ENCODE measurements at places on chromosomes 13 and 19.

GRCh38 chr13:34926508-34926907 is 15.6 kb upstream of the NBEA start:
- no peak for DNase-seq

- DNase-seq, result no peak
Observed at GRCh38 chr13:59468396-59468795, 695.3 kb downstream of the DIAPH3 start.

GRCh38 chr19:16698914-16699313 is 20.7 kb upstream of the NWD1 start:
- DNase-seq, result no peak

- DNase-seq, result peak; percentile 27
Observed at GRCh38 chr19:49333811-49334288, 1.4 kb upstream of the CD37 start.

DNA sequence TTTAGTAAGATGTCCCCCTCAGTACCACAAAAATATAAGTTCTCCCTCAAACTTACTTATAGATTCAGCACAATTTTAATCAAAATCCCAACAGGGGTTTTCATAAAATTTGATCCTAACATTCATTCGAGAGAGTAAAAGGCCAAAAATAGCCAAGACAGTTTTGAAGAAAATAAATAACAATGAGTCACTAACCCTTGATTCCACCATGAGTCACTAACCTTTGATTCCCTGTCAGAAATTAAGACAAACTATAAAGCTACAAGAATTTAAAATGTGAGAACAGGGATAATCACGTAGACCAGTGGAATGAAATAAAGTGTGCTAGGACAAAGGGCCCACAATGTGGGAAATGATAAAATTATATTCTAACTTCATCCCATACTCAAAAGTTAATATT is 320.3 kb downstream of the SUCLA2 start:
- no peak for DNase-seq

GRCh38 chr19:4911786-4912672 is 2.7 kb downstream of the UHRF1 start:
- no peak for DNase-seq

- no peak for DNase-seq
Observed at GRCh38 chr13:37342205-37342604, 236.7 kb upstream of the CSNK1A1L start.

DNA sequence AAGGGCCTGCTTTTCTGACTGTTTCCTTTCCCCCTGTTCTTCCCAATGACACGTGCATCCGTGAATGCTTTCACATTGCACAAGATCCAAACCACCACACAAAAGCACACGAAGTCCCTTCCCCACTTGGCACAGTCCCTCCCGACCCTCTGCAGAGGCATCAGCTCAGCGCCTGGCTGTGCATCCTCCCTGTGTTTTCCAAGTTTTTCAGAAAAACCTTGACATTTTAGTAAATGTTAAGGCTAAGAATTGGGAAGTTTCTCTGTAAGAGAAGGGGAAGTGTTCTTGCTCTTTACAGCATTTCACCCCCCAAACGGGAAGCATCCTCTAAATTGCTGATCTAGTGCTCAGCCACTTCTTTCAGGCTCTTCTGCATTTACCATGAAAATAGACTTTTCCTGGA is 94.5 kb upstream of the TM9SF2 start:
- DNase-seq, result no peak

- peak; percentile 85 for DNase-seq
Observed at GRCh38 chr19:52351512-52351911, 15.5 kb downstream of the ZNF610 start.

- peak; percentile 46 for DNase-seq
Observed at GRCh38 chr13:59458908-59459579, 704.7 kb downstream of the DIAPH3 start.

DNA sequence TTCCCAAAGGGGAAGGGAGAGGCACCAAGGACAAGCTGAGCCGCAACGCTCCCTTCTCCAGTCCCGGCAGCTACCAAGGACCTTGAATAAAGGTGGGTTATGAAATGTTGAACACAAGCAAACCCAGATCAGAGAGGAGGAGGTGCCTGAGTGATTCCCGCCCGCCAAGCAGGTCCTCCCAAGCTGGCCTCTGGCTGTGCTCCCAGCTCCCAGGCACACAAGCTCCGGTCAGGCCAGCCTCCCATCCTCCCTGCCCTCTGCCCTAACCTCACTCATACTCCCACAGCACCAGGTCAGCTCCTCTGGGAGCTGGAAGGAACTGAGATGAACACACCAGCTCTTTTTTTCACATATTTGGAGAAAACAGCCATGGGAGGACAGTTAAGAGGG is 3.7 kb downstream of the NAPA start:
- no peak for DNase-seq

DNA sequence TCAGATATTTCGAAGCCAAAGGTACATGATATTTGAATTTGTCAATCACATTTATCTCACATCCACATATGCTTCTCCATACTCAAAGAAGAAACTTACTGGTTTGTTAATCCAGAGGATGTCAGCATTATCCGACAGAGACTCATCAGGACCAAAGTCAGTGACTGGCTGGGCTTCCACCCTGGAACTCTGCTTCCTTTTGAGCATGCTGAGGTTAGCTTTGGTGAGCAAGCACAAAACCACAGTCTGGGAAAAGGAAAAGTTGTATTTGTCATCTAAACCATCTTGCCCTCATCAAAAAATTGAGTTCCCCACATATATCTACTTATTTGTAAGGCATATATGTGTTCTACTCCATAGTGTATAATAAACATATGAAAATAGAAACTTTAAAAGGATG is 17.4 kb downstream of the NALCN start:
- DNase-seq, result no peak

DNA sequence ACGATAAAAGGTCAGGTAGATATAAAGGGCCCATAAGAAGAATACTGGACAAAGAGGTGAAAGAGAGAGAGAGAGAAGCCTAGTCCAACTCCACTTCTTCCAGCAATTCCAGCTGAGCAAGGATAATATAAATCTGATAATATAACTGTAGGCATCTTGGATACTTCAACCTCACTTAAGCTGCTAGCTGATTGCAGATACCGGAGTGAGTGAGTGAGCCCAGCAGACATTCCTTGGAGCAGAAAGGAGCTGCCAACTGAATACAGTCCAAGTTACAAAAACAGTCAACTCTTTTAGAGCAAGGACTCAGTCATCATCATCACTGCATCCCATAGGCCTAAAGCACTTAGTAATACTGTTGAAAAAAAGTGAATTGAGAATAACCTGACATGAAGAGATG is 387.6 kb downstream of the SLITRK6 start:
- no peak for DNase-seq

GRCh38 chr13:109545931-109546330 is 240.5 kb downstream of the IRS2 start:
- no peak for DNase-seq

Measured in H9 (cell line).